ENCODE measurements at places on chromosomes 16 and 17.

DNA sequence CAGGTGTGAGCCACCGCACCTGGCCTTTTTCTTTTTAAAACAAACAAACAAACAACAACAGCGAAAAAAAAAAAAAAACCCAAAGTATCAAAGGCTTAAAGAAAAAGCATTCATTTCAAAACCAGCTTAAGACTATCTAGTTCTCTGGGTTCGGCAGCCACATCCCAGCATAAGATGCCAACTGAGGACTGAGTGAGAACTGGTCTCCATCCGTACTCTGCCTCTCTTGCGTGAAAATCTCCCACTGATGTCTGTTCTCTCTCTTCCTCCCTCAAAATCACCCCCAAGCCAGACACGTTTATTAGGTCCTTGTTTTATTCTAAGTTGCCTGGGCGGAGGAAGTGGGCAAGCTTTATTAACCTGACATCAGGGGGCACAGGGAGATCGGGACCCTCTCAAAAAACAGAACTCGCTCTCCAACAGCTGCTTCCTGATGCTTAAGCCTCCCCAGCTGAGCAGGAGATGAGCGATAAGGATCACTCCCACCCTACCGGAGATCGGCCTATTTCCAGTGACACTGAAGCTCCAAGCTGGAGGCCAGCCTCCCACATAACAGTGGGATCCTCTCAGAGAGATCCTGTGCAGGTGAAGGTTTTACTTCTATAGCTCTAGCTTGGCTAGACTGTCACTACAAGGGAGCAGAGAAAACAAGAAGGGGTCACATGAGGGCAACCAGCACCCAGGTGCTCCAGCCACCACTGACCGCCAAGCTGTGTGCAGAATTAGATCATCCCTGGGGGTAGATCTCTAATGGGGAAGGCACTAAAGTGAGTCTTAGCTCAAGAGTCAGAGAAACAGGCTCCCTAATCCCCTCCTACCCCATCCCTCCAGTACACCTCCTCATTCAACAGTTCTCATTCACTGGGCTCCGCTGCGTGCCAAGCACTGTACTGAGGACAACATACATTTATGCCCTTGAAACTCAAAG, 13.6 kb downstream of the CDC42EP4 start:
- no peak for DNase-seq

GRCh38 chr16:27722892-27723450, 173.0 kb downstream of the KATNIP start:
- no peak for DNase-seq

DNA sequence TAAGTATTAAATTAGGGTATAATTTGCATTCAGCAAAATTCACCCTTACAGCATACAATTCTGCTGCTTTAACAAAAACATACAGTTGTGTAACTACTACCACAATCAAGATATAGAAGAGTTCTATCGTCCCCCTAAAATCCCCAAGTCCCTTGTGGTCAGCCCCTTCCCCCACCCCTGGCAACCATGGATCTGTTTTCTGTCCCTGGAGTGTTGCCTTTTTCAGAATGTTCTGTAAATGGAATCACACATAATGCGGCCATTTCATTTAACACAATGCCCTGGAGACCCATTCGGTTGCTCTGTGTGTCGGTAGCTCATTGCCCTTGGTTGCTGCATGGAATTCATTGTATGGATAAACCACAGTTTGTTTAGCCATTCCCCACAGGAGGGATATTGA, 190.2 kb downstream of the IRX5 start:
- no peak for DNase-seq

- no peak for DNase-seq
These were observed 987 bp upstream of the HASPIN start for GRCh38 chr17:3722716-3723115.

DNA sequence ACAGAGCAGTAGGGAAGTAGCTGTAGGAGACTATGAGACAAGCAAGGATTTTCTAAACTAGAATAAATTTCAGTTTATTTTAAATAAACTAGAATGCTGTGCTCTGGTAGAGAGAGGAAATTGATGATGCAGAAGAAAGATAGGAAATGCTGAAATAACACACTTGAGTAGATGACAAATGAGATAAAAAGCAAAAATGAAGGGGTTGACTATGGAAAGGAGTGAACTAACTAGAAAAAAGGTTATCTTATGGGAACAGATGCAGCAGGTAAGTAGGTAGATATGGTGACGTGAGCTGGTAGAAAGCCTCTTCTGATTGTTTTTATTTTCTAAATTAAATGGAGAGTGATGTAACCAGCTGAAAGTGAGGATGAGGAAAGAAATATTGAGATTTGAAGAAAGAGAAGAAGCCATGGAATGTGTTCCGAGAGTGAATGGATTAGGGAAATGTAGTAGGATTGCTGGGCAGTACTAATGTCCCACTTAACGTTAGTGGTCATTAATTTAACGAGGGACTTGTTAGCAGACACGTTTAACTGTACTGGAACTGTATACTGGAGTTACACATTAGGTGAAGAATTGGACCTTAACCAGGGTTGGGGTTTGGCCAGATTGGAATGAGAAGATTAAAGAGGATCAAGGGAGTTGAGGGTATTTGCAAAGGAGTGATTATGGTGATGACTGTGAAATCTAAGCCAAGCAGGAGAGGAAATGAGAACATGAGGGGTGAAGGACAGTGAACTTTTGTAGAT, 196.5 kb downstream of the TANC2 start:
- no peak for DNase-seq
